CD14-positive monocyte (primary cell): ENCODE measurements at places on chromosomes 6 and 20.

GRCh38 chr6:322259-322930, 30.1 kb downstream of the DUSP22 start:
- DNase-seq: no peak

DNA sequence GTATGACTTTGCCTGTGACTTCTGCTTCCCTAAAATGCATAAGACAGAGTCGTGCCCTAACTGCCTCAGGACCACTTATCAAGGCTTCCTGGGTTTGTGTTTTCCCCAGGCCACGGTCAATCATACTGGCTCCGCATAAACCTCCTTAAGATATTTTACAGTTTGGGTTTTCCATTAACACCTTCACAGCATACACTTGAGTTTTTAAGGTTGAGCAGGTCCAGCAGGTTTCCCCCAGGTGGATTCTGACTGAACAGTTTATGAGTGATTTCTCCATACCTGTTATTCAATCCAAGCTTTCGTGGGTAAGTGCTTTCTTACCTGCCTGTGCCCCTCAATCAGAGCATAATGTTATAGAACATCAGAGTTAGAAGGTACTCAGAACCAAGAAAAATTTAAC, 39.3 kb downstream of the NINL start:
- DNase-seq: no peak

GRCh38 chr6:87220997-87221396, 65.6 kb downstream of the ZNF292 start:
- DNase-seq: no peak

DNA sequence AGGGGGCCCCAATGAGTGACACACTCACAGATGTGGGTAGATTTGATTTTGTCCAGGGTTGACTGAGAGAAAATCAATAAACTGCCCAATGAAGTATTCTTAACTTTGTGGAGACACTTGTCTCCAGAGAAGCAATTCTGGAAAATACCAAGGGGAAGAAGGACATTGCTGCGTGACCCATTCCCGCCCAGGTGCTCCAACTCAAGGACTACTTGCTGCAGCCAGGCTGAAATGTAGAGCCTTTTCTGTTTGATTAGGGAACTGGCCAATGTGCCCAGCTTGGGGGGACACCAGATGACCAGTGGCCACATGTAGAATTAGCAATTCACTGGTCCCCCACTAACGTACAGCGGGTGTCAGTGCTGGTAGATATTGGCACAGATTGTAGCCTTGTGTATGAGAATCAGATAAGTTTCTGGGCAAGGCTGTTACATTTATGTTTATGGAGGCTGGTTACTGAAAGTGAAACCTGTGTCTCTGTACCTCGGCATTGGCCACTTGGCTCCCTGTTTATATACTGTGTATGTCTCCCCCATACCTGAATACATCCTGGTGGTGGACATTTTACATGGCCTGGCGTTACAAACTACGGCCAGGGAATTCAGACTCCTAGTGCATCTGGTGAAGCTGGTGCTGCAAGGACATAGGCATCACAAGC, 32.3 kb downstream of the HDDC2 start:
- no peak for DNase-seq

DNA sequence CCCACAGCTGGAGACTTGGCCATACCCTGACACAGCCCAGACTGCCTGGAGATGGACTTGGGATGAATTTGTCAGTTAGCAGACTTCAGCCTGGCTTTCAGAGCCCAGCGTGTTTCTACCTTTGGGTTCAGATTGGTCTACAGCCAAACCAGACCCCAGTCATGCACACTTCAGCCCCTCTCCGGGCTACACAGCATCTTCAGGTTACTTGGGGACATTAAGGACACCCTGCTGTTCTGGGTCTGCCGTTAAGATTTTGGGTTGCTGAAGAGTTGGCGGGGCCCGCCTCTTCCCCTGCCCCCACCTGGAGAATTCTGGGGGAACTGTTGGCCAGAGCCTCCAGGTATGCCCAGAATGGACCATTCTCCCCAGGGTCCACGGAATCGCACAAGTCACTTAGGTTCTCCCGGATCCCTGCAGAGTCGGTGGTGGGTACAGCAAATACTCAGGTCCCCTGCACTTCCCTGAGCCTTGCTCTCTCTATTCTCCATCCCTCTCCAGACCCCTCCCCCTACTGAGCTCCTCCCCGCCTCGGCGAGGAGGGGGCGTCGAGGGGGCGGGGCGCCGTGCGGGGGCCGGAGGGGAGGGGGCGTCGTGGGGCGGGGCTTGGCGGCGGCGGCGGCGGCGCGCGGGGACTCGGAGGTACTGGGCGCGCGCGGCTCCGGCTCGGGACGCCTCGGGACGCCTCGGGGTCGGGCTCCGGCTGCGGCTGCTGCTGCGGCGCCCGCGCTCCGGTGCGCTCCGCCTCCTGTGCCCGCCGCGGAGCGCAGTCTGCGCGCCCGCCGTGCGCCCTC, at the start of gene PTK7:
PTK7 (plus strand) TSS at position 645 of the 794 bp plus-strand sequence. CDS start 175 bp downstream, outside the sequence.
- DNase-seq: no peak

GRCh38 chr6:149464411-149464810, 20.4 kb downstream of the ZC3H12D start:
- DNase-seq: no peak

- no peak for DNase-seq
These were observed 64.2 kb upstream of the FLRT3 start for GRCh38 chr20:14401479-14402138.

DNA sequence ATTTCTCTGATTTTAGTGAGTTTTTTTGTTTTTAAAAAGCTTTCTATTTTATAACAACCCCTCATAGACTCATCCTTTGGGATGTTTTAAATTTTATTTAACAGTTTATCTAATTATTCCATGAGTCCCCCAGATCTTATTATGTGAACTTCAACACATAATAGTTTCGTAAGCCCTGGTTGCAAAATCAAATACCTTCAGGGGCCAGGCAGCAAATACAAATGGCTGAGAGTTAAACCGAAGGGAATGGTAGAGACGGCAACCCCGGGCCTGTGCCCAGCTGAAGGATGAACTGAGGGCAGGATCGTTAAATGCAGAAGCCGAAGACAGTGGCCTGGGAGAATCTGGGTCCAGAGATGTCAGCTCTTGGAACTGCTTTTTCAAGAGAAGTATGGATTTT, 88.4 kb downstream of the RTN4IP1 start:
- DNase-seq: no peak

DNA sequence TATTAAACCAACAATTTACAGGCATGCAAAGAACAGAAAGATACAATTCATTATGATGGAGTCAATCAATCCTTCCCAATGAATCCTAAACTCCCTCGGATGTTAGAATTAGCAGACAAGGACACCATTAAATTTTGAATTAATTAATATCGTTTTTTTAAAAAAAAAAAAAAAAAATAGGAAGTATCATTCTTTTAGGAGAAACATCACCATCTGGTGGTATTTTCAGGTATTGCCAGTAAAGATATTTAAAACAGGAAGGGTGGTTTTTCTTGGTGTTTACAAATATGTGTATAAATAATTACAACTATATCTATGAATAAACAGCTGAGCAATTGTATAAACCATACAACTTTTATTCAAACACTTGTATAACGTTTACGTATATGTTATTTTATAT, 564.4 kb downstream of the HAO1 start:
- peak; percentile 3 for DNase-seq

- peak; percentile 30 for DNase-seq
These were observed 70.0 kb downstream of the SNX5 start for GRCh38 chr20:17898548-17898994.
